CD4-positive, CD25-positive, alpha-beta regulatory T cell (primary cell): ENCODE measurements at places on chromosomes 5 and 9. TPM values are rescaled to one million over a fixed set of nuclear protein-coding genes. Genes with fewer than 3 reads are reported as not detected.

DNA sequence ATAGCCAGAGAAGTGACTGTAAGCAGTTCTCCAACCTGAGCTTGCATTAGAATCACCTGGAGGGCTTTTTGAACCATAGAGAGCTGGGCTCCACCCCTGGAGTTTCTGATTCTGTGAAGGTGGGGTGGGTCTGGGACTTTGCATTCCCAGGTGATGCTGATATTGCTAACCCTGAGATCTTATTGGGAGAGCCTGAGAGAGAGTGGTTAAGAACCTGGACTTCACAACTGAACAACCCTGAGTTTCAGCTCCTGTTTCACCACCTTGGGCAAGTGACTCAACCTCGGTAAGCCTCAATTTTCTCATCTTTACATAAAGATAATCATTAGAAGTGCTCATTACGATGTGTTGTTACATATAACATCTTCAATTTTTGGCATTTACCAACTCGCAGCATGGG is 498.6 kb downstream of the EBF1 start:
- no peak for DNase-seq

- DNase-seq: no peak
Observed at GRCh38 chr9:27429436-27429835, 94.7 kb upstream of the IFNK start.

DNA sequence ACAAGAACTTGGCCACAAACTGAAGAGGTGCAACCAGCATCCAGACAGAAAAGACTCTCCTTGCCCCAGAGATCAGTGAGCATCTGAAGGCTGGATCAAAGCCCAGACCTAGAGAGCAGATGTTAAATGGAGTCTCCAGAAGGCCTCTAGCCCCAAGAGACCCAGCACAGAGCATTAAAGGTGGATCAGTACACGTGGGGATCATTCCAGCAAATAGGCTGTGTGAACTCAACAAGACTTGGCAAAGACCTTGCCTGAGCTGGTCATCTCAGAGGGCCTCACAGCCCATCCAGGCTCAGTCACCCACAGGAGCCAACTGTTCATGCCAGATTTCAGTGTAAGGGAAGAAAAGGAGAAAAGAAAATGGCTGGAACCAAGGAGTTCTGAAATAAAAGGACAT is 214.0 kb downstream of the ENC1 start:
- no peak for DNase-seq

- no peak for DNase-seq
Observed at GRCh38 chr5:164373876-164374275, 868.5 kb downstream of the MAT2B start.

- no peak for DNase-seq
Observed at GRCh38 chr9:17824191-17824590, 245.3 kb downstream of the SH3GL2 start.

GRCh38 chr5:125409861-125410536 is 663.6 kb upstream of the ZNF608 start:
- no peak for DNase-seq

DNA sequence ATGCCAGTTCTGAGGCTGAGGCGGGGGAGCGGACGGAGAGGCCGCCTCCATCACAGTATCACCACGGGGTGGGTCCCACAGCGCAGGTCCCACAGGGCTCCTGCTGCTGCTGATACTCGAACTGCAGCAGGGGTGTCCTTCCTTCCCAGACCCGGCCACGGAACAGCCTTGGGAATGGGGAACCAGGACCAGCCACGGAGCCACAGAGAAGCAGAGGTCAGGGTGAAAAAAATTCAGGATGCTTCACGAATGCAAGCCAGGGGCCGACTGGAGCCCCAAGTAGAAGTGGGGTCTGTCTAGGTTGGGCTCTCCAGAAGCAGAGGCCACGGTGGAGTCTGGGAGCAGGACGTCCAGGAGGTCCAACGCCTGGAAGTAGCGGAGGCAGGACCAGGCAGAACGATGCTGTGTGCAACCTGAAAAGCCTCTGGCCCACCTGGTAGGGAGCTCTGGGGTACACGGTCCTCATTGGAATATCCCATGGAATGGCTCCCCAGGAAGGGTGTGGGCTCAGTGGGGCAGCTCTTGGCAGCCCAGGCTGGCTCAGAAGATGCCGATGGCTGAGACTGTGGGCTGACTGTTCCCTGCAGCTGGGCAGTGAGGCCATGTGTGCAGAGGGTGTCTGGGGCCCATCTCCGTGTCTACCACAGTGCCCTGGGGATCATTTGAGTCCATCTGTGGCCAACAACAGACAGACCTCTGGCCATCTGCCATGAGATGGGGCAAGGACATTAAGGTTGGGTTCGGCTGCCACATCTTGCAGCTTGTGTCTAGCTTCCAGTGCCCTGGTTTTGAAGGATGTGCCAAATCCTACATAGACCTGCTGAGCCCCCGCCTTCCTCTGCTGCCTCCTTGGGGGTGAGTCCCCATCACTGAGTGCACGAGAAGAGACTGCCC is 66.9 kb upstream of the FCN1 start:
- DNase-seq: no peak

DNA sequence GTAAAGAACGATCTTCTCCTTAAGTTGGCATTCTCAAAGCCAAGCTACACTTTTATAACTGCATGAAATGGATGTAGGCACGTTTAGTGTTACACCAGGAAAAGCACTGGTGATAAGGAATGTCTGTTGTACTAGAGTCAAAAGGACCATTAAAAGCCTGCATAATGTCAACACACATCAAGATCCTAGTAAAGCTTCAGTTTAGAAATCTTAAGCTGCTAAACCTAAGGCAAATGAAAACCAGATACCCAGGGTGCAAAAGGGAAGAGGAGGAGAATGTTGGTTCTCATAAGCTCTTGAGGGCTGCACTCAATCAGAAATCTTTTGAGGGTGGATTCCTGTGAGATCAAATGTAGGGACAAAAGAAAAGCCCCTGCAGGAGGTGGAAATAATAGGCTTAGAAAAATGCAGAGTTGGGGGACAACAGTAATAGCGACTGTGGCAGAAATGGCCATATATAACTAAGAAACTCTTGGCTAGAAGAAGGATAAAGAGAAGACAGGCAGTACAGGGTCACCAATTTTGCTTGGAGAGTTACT is 148.2 kb downstream of the FBXL17 start:
- no peak for DNase-seq

DNA sequence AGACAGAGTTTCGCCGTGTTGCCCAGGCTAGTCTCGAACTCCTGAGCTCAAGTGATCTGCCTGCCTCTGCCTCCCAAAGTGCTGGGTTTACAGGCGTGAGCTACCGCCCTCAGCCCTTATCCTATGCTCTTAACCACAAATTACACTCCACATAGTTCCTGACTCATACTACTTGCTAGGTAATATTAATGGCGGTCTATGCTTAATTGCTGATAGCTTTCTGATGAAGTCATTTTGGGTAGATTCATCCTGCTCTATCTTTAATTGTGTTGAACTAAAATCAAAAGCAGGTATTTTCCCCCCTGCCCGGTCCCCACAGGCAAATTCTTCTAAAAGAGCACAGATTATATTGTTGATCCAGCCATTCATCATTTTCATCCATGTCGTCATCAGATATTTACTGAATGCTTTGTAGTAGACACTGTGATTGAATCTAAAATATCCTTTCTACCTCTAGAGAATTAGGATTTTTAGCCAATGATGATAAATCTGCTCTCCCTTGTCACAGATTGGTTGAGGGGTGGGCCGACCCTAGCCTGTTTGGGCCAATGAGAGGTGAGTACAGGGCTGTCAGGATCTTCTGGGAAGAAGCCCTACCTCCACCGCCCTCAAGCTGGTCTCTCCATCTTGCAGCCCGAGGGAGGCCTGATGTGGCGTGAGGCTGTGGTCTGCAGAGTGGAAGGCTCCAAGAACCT is 144.8 kb downstream of the NR3C1 start:
- no peak for DNase-seq

DNA sequence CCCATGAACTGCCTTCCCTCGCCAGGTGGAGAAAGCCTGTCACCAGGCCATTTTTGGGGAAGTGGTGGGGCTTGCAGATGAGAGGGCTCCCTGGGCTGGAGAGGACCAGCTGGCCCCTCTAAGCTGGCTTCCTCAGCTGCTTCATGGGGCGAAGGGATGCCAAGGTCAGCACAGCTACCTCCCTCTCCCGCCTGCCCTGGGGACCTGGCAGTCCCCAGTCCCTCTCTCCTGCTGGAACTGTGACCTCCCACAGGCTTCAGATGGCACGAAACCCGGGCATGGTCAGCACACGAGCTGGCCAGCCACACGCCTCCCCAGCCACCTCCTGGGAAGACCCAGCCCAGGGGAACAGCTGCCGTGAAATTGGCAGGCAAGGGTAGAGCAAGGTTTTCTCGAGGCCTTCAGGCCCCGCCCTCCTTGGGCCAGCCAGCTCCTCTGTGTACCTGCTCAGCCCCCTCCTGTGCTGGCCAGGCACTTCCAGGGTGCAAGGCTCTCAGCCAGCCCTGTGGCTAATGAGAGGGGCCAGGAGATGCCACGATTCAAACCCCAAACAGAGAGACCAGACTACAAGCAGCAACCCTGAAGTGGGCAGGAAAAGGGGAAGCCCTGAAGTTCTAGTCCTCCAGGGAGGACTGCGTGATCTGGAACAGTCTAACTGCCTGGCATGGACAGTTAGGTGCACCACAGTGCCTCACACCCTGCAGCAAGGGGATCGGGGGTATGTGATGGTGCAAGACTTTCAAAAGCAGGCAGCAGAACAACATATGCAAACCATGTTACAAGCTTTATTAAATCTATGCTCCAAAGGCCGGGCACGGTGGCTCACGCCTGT is 12.9 kb downstream of the PLPP7 start:
- no peak for DNase-seq

DNA sequence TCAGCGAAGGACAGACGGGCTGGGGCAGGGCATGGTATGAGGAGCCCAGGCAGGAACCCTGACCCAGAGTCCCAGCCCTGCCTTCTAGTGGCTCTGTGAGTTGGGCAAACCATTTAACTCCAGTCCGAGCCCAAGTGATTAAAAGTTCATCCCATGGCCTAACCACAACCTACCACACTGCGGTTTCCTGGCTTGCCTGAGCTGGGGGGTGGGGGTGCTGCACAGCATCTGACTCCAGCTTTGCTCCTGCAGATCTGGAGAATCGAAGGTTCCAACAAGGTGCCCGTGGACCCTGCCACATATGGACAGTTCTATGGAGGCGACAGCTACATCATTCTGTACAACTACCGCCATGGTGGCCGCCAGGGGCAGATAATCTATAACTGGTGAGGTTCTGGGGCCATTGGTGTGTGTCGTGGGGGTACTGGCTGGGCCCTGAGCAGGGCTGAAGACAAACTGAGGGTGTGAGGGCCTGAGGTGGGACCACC is 49.0 kb downstream of the STOM start:
- DNase-seq: no peak

GRCh38 chr9:88215196-88216125 is 77.2 kb upstream of the SPATA31C2 start:
- DNase-seq: no peak

GRCh38 chr9:83554278-83554677 is 16.1 kb upstream of the FRMD3 start:
- DNase-seq: no peak

DNA sequence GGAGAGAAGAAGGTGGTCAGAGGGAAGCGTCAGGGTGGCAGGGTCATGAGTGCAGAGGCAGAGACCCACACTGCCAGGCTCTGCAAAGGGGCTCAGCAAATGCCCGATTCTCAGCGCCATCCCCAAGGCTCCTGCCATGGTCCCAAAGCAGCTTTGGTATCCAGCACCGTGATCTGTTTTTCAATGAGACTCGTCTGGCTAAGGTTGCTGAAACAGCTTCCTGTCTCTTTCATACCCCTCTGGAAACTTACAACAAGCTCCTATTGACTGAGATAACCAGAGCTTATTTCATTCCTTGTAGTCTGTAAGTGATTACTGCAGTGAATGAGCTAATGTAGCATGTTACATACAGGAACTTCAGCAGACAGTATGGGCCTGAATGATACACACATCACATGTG is 568.6 kb upstream of the DAP start:
- no peak for DNase-seq

DNA sequence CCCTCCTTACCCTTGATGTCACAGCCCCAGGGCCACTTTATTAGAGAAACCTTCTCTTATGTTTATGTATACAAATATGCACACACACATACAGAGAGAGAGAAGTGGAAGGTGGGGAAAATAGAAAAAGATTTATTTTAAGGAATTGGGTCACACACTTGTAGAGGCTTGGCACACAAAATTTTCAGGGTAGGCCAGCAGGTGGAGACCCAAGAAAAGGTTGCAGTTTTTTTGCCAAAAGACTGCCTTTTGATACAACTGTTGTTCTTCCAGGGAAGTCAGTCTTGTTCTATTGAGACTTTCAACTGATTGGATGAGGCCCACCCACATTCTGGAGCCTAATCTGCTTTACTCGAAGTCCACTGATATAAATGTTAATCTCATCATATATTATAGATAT is 131.1 kb upstream of the PPP1R2B start:
- DNase-seq: no peak

- DNase-seq: no peak
Observed at GRCh38 chr9:105103776-105104175, 140.7 kb upstream of the SLC44A1 start.

DNA sequence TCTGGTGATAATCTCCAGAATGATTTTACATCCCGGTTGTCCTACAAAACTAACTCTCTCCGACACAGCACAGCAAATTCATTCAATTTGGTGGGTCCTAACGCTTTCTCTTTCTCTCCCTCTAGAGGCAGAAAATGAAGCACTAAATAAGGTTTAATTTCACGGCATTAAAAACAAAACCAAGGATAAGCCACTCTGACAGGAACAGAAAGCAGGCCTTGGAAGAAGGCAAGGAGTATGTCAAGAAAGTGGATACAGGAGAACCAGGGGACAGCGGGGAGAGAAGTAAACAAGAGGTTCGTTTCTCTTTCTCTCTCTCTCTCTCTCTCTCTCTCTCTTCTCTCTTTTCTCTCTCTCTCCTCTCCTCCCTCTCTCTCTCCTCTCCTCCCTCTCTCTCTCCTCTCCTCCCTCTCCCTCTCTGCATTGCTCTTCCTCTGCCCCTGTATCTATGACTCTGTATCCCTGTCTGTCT is 49.8 kb downstream of the EBF1 start:
- DNase-seq: no peak

DNA sequence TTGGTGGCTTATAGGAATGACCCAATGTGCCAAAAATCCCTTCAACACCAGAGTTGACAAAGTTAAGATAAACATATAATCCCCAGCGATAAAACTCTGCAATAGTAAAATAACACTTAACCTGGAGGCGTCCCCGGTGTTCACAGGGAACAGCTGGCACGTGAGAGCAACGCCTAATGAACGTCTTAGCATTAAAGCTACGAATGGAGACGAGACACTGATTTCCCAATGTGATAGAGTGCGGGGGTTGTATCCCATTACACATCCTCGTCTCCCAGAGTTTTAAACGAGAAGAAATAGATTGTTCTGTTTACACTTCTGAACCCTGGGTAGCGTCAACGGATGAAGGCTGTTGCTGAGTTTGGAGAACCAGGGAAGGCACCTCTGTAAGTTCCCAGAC is 57.6 kb downstream of the PTCH1 start:
- no peak for DNase-seq

SLC4A9 gene
- total RNA-seq: not detected

HRH2 gene
- total RNA-seq: 7.0 TPM

CDC20B gene
- total RNA-seq: not detected

C5orf52 gene
- not detected for total RNA-seq

PIGO gene
- 18.3 TPM for total RNA-seq

ANKRD34B gene
- not detected for total RNA-seq

ADAMTS16 gene
- total RNA-seq: not detected

ZNF618 gene
- total RNA-seq: 0.86 TPM

CARD9 gene
- 0.35 TPM for total RNA-seq
